ENCODE measurements at places on chromosomes 1 and 21.
A peak's percentile ranks its signal among the peaks of the same experiment; 100 is the strongest.

- DNase-seq = no peak
These were observed 14.5 kb downstream of the PLA2G4A start for GRCh38 chr1:186843226-186843625.

DNA sequence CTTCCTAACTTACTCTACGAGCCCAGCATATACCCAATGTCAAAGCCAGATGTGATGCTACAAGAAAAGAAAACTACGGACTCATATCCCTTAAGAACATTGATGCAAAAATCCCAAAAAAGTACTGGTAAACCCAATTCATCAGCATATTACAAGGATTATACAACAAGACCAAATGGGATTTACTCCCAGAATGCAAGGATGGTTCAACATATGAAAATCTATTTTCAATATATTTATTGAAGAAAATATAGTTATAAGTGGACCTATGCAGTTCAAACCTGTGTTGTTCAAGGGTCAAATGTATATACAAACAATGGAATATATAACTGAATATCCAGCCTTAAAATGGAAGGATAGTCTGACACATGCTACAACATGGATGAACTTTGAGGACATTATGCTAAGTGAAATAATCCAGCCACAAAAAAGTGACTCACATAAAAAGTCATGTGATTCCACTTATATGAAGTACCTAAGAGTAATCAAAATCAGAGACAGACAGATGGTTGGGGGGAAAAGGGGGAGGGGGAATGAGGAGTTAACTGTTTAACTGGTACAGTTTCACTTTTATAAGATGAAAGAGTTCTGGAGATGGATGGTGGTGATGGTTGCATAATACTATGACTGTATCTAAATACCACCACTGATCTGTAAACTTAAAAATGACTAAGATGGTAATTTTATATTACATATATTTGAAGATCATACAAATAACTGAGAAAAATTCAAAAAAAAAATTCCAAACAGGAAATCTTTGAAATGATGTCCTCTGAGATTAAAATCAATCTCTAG lies 3.7 kb upstream of the KLF18 start:
- no peak for DNase-seq

DNA sequence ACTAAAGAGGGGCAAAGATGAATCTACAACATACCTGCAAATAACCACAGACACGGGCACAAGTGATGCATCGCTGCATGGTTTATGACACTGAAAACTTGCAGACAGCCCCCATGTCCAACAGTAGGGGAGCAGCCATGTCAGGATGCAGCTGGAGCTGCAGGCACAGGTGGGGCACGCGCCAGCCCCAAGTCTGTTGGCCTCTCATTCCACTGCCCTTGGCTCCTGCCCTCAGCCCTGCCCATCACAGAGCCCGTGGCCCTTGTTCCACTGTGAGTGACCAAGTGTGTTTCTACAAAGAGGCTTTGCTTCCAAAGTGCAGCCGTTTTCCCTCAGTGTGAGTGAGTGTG lies 3.2 kb upstream of the PADI4 start:
- DNase-seq = no peak

- DNase-seq = no peak
These were observed 67.4 kb upstream of the CASZ1 start for GRCh38 chr1:10863886-10864285.

- DNase-seq = no peak
These were observed 174.3 kb upstream of the LMO4 start for GRCh38 chr1:87154384-87154783.

GRCh38 chr21:29299046-29299915 lies 559 bp downstream of the BACH1 start:
- peak; percentile 79 for DNase-seq

DNA sequence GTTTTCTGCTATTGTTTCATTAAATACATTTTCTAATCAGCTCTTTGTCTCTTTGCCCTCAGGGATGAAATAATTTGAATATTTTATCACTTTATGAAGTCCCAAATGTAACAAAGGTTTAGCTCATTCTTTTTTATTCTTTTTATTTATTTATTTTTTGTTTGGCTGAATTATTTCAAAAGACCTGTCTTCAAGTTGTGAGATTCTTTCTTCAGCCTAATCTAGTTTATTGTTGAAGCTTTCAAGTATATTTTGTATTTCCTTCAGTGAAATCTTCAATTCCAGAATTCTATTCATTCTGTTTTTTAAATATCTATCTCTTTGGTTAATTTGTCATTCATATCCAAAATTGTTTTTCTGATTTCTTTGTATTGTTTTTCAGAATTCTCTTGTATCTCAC lies 10.8 kb downstream of the LY9 start:
- no peak for DNase-seq

- DNase-seq = no peak
These were observed 40.5 kb downstream of the PATJ start for GRCh38 chr1:61782771-61783170.

DNA sequence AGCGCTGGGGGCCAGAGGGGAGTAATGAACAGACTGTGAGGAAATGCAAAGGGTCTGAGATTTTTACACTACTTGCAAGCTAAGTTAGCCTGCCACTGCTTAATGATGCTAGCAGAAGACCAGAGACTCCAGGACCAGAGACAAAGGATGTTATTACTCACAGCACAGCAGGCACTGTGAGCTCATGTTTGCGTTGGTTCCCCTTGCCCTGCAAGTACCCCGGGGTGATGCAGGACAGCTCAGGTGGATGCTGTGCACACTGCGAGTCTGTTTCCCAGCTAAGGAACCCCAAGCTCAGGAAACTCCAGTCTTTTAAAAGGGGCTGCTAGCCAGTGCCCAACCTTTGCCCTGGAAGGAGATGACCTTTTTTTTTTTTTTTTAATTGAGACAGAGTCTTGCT lies 1.2 kb downstream of the FHAD1 start:
- DNase-seq = no peak

DNA sequence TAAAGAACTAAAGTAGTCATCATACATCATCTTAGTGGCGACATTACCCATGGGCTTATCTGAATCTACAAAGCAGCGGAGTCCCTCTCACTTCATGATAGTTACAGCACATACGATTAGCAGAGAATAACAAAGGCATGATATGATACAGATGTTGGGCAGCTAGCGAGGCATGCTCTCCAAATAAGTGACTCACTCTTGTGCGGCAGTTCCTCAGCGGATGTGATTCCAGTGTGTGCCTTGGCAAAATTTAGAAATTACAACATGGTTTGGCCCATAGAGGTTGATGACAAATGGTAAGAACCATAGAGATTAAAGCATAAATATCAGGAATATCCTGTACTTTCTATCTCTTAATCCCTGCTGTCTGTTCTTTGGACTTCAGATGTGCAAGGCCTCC lies 48.1 kb upstream of the PAXBP1 start:
- no peak for DNase-seq

DNA sequence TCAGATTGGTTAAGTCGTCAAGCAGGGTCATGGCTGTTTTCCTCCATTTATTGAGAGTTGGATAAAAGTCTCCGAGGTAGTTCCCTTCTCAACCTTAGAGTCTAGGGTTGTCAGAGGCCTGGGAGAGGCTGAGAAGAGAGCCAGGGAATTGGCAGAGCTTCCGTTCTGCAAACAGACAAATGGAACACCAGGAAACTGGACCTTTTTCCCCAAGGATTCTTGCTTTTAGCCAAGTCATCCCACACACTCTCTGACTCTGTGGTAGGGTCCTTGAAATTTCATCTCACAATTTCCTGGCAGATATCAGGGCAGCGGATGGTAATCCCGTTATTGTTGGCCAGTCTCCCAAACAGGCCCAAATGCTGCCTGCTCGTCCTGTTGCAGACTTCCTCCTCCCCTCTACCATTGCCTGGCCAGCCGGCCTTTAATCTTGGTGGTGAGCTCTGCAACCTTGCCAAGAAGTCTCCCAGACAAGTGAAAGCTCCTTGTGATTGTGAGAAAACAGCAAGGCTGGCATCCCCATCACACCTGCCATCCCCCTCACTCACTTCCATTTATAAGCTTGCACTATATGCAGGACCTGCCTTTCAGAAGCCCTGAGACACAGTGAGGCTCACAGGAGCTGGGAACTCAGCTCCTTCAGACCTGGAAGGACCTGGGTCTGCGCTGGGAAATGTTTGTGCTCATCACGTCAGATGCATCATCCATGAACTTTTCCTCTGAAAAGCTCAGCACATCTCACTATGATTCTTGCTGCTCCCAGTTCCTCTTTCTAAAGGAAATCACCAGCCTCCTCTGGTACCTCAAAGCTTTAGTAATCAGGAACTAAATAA lies 13.7 kb upstream of the SRP9 start:
- no peak for DNase-seq

GRCh38 chr1:197268012-197268411 lies at the start of gene CRB1:
TSS of gene CRB1 (plus strand) at chr1:197268252. CDS start at chr1:197268413, 161 bp downstream.
- DNase-seq = no peak

DNA sequence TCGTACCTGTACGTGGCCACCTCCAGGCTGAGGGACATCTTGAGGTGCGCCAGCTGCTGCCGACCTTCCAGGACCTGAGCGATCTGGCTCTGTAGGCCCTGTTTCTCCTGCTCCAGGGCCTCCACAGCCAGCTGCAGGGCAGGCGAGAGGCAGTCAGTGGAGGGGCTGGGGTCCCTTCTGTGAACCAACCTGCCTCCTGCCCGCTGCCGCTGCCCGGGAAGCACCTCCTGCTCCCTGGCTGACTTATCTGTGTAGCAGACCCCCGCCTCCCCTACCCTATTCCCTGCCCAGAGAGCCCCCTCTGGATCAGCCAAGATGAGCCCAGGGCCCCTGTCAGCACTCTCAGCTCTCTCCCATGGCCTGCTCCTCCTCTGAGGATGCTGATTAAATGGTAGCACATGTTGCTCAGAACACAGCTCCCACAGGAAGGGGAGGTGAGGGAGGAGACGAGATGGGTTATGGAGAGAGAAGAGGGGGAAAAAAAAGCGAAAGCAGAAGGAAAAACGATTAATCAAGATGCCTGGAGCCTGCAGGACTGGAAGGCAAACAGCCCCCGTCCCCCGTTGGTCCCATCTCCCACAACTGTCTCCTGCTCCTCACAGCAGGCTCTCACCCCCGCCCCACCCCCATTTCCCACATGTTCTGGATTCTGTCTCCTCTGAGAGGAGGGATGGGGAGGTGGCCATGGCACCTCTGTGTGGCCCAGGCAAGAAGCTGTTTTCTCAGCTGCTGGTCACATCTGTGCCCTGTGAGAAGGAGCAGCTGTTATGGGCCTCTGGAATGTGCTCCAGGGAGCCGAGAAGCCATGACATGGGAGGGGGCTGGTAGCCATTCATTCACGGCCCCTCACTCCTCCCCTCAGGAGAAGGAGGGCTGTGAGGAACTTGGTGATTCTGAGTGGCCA lies 1.7 kb downstream of the NES start:
- peak; percentile 76 for DNase-seq

GRCh38 chr1:89198491-89199072 lies at the start of gene GBP4:
TSS of gene GBP4 (minus strand) at chr1:89198942. CDS start at chr1:89198834, 108 bp downstream.
- peak; percentile 43 for DNase-seq

DNA sequence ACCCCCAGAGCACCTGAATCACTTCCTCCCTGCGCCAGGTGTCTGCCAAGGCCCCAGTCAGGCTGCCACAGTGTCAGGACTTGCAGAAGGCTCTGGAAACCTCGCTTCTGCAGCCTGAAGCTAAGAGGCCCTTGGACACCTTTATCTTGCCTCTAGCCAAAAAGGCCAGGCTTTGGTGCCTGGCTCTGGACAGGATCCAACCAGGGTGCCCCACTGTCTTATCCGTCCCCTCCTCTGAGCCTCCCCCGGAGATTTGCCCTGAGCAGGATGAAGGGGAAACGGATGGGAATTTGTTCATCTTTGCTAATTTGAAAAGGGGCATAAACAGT lies 12.8 kb upstream of the CLSTN1 start:
- DNase-seq = no peak

DNA sequence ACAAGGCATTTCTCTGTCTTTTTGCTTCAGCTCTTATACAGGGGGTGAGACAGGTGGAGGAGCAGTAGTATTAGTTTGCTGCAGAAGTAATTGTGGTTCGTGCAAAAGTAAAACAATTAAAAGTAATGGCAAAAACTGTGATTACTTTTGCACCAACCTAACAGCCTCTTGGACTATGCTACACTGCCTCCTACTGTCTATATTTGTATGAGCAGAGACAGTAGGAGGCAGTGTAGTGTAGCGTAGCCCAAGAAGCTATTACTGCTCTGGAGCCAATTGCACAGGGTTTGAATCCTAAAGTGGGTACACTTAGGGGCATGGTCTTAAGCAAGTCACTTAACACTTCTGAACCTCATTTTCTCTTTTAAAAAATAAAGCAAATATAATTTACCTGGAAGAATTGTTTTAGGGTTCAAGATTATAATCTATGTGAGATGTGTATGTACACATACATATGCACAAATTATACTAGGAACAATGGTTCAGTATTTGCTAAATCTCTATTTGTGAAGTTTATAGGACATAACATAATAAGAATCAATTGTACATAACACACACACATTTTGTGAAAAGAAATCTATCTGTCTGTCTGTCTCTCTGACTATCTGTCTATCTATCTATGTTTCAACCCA lies 103.8 kb downstream of the BRINP3 start:
- no peak for DNase-seq

- no peak for DNase-seq
These were observed 9.4 kb upstream of the THEMIS2 start for GRCh38 chr1:27862671-27863537.

GRCh38 chr1:42904434-42904833 lies 54.2 kb downstream of the SLC2A1 start:
- DNase-seq = no peak

DNA sequence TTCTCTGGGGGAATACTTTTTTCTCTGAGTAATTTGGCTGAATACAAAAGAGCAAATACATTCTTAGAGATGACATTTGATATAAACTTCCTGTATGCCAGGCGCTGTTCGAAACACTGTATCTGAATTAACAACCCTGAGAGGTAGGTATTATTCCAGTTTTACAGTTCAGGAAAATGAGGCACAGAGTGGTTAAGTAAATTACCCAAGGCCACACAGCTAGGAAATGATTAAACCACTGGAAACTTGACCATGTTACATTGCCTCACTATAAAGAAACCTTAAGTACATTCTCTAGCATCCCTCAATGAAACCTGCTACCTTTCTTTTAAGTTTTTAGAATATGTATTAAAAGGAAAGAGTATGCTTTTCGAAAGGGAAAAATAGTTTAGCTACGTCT lies 54.6 kb downstream of the SMYD2 start:
- no peak for DNase-seq

DNA sequence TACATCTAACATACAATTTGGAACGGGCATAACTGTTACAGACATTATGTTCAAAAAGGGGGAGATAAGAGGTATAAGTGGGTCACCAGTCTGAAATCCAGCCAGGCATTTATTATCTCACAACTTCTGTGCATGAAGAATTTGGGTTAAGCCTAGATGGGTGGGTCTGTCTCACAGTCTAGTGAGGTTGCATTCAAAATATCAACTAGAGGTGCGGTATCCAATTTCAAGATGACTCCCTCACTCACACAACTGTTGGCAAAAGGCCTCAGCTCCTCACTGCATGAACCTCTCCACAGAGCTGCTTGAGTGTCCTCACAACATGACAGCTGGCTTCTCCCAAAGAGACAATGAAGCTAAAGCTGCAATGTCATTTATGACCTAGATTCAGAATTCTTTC lies 4.7 kb downstream of the AUNIP start:
- DNase-seq = no peak

- no peak for DNase-seq
These were observed 118.8 kb downstream of the BRINP2 start for GRCh38 chr1:177289532-177289931.

- DNase-seq = no peak
These were observed 407.0 kb downstream of the TGFB2 start for GRCh38 chr1:218752126-218752525.

All from right forelimb (tissue), 1 donor.